IMR-90 (cell line): ENCODE measurements at places on chromosomes 12 and 14.

GRCh38 chr12:94046626-94047410 lies 101.6 kb upstream of the PLXNC1 start:
- DNase-seq = no peak

GRCh38 chr14:90023176-90023896 lies 38.5 kb upstream of the KCNK13 start:
- peak; percentile 31 for DNase-seq

GRCh38 chr12:39743655-39744054 lies 124.1 kb upstream of the ABCD2 start:
- no peak for DNase-seq

GRCh38 chr12:68759852-68760251 lies 13.9 kb downstream of the SLC35E3 start:
- no peak for DNase-seq

GRCh38 chr14:71193663-71194062 lies 286.4 kb downstream of the PCNX1 start:
- DNase-seq = no peak

GRCh38 chr12:31570880-31571279 lies 20.1 kb downstream of the DENND5B start:
- peak; percentile 32 for DNase-seq

DNA sequence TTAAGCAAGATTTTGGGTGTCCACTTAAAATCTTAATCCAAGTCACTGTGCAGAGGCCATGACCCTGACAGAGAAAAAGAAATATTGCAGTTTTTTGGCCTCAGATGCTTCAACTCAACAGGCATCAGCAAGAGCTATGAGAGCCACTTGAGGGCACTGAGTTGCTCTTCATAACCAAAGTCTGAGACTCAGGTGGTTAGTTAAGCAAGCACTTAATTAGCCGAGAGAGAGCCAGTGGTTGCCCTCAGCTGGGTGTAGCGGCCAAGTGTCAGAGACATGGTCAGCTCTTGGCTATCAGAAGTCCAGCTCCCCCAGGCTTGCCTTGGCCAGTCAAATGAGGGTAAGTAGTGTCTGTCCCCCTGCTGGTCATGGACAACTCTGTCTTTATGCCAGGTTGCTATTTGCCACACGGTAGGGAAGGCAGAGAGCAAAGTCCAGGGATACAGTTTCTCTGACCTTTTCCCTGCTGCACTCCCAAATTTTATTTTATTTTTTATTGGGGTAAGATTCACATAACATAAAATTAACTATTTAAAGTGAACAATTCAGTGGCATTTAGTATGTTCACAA lies 9.0 kb upstream of the KRT71 start:
- no peak for DNase-seq

- DNase-seq = peak; percentile 24
These were observed 129.9 kb downstream of the TMEM30B start for GRCh38 chr14:61151251-61151650.

- peak; percentile 73 for DNase-seq
These were observed 55.1 kb downstream of the CMAS start for GRCh38 chr12:22100958-22101748.

GRCh38 chr12:102061096-102061559 lies 663 bp downstream of the WASHC3 start:
- peak; percentile 1 for DNase-seq

DNA sequence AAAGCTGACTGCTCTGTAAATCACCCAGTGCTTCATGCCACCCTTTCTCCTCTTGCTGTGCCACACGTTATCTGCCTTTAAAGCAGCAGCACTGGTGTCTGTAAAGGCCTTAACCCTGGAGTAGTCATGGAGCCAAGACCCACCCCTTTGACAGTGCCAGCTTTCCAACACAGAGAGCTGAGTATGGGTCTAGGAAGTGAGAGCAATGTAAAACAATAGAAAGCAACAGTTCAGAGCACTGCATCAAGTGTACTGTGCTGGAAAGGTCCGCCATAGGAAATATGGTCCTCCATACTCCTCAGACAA lies 139.5 kb downstream of the DAD1 start:
- no peak for DNase-seq

GRCh38 chr12:25286837-25287236 lies 36.1 kb upstream of the KRAS start:
- DNase-seq = no peak

DNA sequence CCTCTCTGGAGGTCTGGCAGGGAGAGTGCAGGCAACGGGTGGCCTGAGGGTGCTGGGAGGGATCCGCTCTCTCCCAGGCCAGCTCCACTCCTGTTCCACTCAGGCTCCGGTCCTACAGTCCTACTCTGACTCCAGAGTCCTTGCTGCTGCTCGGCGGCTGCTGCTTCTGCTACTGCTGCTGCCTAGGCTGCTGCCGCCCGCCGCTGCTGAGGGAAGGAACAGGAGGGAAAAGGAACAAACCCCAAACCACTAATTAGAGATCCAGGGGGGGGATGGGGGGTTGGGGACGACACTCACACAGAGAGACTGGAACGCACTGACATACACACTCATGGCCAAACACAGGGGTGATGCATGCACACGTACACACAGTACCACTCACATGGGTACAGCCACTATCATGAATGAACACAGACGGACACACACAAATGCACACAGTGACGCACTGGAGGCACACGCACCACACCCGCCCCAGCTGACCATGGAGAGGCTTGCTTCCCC lies at the start of gene SP7:
TSS of gene SP7 (minus strand) at position 174 of the 501 bp plus-strand sequence. CDS start 708 bp downstream, outside the sequence.
- DNase-seq = no peak

DNA sequence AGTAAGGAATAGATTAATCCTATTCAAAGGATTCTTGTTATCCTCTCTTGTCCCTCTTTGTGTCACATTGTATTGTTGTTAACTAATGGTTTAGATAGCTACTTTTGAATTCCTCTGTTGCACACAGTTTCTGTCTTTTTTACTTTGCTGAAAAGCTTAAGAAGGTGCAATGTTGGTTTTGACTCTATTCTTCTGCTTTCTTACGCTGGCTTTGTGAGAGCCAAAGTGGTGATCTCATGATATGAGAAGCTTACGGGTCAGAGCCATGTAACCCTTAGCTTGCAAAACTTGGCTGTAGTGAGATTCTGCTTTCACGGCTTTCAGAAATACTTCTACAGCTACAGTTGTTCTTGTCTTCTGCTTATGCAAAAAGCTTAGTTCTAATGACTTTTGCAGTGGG lies 239.7 kb downstream of the TRHDE start:
- peak; percentile 85 for DNase-seq

DNA sequence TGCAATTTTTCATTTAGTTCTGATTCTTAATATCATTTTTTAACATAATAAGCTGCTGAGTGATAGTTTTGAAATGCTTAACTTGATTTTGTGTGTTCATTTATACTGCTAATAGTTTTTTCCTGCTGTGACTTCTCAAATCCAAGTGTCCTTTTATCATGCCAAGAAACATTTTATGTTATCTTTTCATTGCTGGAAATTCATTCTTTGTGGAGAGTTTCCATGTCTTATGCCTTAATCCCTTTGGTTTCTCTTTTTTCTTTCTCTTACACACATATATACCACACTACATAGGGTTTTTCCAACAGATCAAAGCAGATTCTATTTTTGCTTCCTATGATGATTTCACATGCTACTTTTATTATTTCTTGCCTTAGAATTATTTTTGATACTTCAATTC lies 981.1 kb downstream of the SLC6A15 start:
- no peak for DNase-seq

DNA sequence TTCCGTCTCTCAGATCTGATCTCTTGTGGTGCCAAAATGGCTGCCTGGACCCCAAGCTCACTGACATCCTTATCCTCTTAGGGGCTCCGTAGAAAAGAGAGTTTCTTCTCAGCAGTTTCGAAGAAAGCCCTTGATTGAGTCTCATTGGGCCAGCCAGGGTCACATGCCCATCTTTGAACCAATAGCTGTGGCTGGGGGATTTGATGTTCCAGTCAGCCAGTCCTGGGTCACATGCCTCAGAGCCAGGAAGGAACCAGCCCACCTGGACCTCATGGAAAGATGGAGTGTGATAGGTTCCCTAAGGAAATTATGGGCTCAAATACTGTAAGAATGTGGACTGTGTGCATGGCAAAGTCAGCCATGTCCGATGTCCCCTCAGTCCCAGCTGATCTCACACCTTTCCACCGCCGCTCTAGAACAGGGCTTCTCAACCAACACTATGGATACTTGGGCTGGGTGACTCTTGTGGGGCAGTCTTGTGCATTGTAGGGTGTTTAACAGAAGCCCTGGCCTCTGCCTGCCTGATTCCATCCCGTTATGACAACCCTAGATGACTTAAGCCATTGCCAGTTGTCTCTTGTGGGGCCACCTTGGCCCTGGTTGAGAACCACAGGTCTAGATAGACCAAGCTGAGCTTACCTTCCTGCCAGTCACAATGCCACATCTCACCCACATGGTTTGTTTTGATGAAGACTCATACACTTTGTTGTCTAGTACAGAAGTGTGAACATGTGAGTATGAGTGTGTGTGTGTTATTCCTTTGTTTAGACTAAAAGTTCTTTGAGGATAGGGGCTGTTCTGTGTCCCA lies 163.9 kb downstream of the ADGRD1 start:
- DNase-seq = no peak

- DNase-seq = no peak
These were observed 95.5 kb upstream of the RPL10L start for GRCh38 chr14:46747001-46747652.

DNA sequence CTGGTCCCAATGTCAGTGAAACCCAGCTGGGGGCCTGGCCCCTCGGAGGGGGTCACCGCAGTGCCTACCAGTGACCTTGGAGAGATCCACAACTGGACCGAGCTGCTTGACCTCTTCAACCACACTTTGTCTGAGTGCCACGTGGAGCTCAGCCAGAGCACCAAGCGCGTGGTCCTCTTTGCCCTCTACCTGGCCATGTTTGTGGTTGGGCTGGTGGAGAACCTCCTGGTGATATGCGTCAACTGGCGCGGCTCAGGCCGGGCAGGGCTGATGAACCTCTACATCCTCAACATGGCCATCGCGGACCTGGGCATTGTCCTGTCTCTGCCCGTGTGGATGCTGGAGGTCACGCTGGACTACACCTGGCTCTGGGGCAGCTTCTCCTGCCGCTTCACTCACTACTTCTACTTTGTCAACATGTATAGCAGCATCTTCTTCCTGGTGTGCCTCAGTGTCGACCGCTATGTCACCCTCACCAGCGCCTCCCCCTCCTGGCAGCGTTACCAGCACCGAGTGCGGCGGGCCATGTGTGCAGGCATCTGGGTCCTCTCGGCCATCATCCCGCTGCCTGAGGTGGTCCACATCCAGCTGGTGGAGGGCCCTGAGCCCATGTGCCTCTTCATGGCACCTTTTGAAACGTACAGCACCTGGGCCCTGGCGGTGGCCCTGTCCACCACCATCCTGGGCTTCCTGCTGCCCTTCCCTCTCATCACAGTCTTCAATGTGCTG lies 11.0 kb downstream of the ZBTB39 start:
- DNase-seq = no peak

DNA sequence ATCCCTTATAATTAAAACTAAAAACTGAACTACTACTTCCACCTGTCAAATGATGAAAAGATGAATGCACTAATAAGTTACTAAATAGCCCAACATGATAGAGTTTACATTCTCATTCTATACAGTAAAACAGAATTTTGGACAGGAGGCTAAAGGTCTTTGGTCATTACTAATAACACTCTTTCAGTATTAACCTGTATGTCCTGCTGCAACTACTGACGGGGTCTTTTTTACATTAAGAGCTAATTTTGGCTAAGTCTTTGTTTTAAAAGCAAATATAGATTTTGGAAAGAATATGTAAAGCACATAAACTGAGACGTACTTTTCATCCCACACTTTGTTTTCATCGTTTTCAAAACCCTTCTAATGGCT lies 175.4 kb upstream of the CDKN3 start:
- DNase-seq = no peak

- peak; percentile 92 for DNase-seq
These were observed 1.0 kb downstream of the BLTP3B start for GRCh38 chr12:100141666-100141997.

- peak; percentile 91 for DNase-seq
These were observed 277.6 kb downstream of the DPF3 start for GRCh38 chr14:72616294-72616693.

- DNase-seq = no peak
These were observed 18.0 kb upstream of the ATF1 start for GRCh38 chr12:50745861-50746260.
